IMR-90 (cell line): ENCODE measurements at places on chromosomes 1 and 21. TPM values are rescaled to one million over a fixed set of nuclear protein-coding genes. Genes with fewer than 3 reads are reported as not detected.

DNA sequence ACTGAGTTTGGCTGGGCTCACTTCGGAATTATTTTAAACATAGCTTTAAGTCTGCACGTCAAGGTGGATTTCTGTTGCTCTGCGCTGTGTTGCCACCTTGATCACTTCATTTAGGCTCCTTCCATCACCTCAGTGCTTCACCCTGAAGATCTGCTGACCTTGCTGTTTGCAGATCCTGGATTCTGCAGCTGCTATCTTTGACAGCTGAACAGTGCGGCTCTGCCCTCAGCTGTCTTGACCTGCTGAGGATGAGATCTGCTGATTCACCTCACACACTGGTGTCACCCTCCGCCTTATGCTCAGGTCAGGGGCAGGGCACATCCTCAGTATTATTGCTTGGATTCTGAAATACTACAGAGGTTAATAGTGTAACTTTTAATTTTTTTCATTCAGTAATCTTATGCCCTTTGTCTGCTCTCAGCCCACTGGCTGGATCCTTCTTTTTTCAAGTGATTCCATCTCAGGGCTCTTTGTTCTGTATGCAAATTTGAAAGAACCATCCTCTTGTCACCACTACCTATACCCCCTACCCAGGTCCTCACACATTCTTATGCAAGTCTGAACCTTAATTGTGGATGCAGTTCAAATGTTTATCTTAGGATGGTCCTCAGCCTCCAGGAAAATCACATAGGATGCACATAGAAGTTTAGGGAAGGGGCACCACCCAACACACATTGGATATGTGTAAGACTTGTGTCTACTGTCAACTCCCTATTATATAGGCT lies 364.0 kb downstream of the OLFM3 start:
- no peak for DNase-seq

Gene BSND
- polyA plus RNA-seq: not detected in 2 replicates

GRCh38 chr1:17059391-17060305 lies 5.8 kb upstream of the SDHB start:
- DNase-seq: peak; percentile 71

DNA sequence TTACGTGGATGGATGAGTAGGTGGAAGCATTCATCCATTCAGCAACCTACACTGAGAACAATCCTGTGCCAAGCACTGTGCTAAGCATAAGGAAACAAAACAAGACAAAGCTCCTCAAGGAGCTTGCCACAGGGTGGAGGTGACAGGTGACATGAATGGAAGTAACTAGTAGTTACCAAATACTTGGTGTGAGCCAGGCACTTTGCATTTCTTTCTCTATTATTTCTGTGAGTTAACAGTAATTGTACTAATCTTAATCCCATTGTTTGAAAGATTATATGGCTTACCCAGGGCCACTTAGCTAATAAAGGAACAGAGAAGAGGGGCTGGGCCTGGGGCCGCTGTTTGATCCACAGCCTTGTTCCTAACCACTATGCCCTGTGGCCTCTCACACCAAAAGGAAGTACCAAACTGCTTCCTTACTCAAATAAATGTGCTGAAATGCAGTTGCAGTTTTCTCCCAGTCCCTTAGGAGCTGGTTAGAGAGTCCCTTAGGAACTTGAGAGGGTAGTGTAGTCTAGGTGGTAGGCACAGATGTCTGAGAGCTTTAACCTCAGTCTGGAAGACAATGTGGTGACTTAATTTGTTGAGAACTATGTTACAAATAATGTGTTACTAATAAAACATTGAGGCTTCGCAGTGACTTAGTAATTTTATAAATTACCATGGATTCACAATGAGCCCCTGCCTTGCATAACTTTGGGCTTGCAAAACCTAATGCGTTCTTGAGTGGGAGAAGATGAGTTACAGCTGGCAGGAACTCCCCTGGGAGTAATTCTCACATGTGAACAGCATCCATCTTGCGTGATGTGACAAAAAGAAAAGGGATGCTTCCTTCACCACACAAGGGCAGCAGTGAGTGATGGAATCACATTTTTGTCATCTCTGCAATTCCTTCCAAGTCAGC lies 69.8 kb downstream of the MPZL1 start:
- DNase-seq: peak; percentile 99

Gene PARS2
- 2.9 and 3.4 TPM in 2 replicates for polyA plus RNA-seq

- DNase-seq: no peak
Measured at GRCh38 chr1:60695716-60696171, 386.6 kb upstream of the NFIA start.

DNA sequence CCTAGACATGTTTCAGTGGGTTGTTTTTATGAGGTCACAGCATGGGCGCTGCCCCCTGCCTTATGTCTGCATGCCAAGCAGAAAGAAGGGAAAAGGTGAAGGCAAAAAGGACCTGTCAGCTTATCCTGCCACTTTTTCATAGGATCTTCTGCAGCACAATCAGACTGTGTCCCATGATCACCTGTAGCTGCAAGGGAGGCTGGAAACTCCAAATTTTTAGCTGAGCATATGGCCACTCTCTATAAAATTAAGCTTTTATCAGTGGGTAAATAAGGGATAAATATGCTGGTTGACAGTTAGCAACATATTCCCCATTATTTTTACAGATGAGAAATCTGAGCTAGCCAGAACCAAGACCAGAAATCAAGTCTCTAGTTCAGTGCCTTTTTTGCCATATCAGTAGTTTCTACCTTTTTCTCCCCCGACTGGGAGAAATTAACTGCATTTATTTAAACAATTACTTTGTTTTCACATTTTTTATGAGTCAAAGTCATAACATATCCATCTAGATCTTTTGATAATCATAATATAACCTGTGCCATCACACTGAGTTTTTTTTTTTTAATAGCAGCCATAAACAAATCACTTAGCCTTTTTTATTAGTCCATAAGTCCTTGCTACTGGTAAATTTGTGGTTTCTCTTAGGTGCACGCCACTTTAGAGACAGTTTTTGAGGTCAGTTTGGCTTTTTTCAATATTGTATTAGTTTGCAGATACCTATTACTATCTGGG lies 307.0 kb downstream of the NFIA start:
- DNase-seq: no peak

GRCh38 chr1:91731815-91732214 lies 154.1 kb downstream of the TGFBR3 start:
- DNase-seq: peak; percentile 49

Gene MARK1
- polyA plus RNA-seq: not detected in 2 replicates

Gene PLD5
- polyA plus RNA-seq: not detected in 2 replicates

- no peak for DNase-seq
Measured at GRCh38 chr1:44609768-44610526, 64.3 kb downstream of the TMEM53 start.

GRCh38 chr1:154429118-154429517 lies 24.0 kb downstream of the IL6R start:
- no peak for DNase-seq

GRCh38 chr1:101142244-101142643 lies 94.6 kb upstream of the S1PR1 start:
- no peak for DNase-seq

- DNase-seq: no peak
Measured at GRCh38 chr1:26533951-26534509, 4.5 kb downstream of the RPS6KA1 start.

Gene MYOM3
- polyA plus RNA-seq: 0.03 TPM in 1 of 2 replicates, not detected in the other

GRCh38 chr21:24514081-24514733 lies 1093.1 kb downstream of the MRPL39 start:
- DNase-seq: peak; percentile 27

GRCh38 chr21:29217818-29218291 lies 80.9 kb upstream of the BACH1 start:
- peak; percentile 99 for DNase-seq

- no peak for DNase-seq
Measured at GRCh38 chr1:70314706-70315304, 39.7 kb downstream of the ANKRD13C start.

GRCh38 chr1:160910170-160910750 lies 25.3 kb upstream of the ITLN1 start:
- no peak for DNase-seq

GRCh38 chr1:238778113-238778512 lies 608.3 kb upstream of the CHRM3 start:
- DNase-seq: no peak

GRCh38 chr1:151924691-151925587 lies 15.6 kb upstream of the THEM4 start:
- DNase-seq: no peak

DNA sequence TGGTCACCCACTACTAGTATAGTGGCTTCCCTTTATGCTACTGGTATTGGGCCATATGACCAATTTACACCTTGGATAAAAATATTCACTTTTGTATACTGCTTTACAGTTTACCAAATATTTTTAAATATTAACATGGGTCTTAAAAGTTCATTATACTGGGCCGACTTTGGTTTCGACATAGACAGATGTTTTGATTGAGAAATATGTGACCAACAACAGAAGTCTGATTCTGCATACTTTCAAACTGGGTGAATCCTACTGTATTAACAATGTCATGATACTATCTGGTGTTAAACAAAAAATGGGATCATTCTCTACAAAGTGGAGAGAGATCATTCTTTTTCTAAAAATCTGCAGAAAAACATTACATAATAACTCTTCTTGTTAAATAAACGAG lies 134.8 kb downstream of the AKT3 start:
- no peak for DNase-seq

GRCh38 chr1:209342441-209343175 lies 240.9 kb upstream of the CAMK1G start:
- DNase-seq: no peak

- DNase-seq: no peak
Measured at GRCh38 chr1:9654834-9655723, 3.5 kb downstream of the PIK3CD start.

GRCh38 chr1:194078765-194079164 lies 892.4 kb upstream of the B3GALT2 start:
- DNase-seq: no peak

Gene PI4KB
- polyA plus RNA-seq: 82.4 and 91.5 TPM in 2 replicates

DNA sequence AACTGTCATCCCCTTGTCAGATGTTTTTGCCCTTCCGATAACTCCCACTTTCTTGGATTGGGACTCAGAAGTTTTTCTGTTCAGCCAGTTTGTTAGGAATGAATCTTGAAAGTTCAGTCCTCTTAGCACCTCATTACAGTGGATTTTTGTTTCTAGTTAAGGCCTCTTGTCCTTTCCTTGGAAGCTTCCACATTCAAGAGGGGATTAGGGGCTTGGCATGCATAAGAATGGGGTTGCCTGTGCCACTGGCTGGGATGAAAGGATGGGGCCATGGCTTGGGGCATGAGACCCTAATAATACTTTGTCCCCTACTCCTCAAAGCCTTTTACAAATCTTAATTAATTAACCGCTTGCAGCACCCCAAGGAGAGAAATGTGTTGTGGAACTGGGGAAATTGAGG lies 2.4 kb upstream of the DHDDS start:
- no peak for DNase-seq

DNA sequence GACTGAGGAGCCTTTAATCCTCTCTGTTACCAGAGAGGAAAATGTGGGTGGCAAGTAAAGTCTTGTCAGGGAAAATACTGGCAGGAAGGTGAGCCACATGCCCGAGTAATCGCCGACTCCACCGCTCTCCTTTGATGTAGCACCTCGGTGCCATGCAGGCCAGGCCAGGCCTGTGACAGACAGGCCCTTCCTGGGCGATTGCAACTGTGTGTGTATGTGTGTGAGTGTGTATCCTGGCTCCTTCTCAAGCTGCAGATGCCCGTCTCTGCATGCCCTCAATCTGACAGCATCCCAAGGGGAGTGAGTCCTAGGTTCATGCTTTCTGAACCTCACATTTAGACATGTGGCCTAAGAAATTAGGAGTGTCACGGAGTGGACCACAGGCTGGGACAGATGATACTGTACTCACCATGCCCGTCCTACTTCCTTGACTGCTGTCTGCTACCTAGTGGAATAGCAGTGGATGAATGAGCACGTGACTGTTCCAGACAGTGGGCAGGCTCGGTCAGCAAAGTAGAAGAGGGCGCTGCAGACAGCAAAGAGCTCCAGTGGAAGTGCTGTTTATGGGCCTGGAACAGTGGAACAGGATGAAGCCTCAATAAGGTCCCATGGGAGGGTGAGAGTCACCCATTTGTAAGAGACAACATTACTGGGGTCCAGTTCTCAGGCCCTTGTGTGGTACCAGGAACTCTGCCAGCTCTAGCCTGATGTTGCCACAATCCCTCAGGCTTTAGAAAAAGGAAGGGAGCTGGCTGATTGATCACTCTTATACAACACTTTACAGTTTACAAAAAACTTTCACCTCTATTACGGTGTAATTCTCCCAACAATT lies 25.3 kb downstream of the SERTAD4 start:
- DNase-seq: no peak

GRCh38 chr1:82214606-82215005 lies 413.9 kb downstream of the ADGRL2 start:
- no peak for DNase-seq

- DNase-seq: no peak
Measured at GRCh38 chr1:10515301-10515975, 40.7 kb downstream of the PEX14 start.

Gene SCAF4
- polyA plus RNA-seq: 9.7 and 12.1 TPM in 2 replicates

DNA sequence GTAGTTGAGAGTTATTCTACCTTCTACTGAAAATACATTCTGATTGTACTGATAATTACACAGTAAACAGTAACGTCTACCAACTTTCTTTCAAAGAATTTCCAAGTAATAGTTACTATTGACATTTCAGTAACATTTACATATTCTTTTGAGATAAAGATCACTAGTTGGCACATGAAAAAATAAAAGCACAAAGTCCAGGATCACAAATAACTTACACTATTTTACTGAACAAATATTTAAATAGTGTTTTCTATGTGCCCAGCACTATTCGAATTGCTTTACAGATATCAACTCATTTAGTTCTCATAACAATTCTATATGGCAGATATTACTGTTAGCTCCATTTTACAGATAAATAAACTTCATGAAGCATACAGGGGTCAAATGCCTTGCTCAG lies 126.4 kb downstream of the TTLL7 start:
- no peak for DNase-seq
